Hematopoietic multipotent progenitor cell (in vitro differentiated cells): ENCODE measurements at places on chromosomes 12 and 14.

DNA sequence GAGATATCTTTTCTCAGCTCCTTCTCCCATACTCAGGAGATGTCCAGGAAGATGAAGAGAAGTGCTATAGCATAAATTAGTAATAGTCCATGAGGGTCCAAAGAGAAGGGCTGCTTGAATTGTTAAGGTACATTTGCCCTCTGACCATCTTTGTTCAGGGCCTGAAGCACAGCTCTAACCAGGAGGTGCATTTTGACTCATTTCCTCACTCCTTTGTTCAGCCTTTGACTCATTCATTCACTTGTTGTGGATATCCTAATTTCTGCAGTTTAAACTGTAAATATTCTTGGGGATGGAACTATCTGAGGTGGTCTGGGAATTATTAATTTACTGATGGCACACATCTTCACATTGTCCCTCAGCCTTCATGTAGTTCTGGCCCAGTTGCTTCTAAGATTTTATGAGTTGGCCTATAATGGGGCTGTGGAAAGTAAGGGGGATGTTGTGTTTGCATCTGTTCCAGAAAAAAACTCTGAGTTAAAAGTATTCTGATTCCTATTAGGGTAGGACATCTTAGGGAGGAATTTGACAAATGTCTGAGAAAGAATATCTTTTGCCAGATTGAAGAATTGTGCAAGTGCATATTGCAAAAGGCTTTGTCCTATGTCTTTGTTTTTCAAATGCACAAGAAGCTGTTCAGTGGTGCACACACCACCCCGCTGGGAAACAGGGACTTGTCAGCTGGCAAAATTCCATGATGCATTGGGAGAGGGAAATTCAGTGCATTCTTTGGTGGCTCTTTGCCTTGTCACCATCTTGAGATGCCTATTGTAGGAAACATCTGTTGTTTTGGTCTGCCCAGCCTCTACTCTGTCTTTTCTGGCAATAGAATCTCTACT is 22.1 kb downstream of the SMOC1 start:
- DNase-seq, result no peak

DNA sequence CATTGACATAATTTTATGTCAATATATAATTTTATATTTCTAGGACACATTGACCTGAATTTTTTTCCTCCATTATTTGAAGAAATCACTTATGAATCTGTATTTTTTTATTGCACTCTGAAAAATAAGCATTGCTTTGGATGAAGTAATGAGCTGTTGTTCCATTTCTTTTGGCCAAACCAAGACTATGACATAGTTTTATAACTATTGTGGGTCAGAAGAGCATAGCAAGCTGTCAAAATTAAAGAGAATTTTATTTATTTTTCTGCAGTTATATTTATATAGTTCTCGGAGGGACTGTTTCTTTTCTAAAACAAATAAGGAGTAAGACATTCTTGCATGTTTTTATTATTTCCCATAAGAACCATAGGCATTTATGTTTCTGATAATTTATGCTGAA is 8.5 kb downstream of the C12orf75 start:
- DNase-seq, result no peak

DNA sequence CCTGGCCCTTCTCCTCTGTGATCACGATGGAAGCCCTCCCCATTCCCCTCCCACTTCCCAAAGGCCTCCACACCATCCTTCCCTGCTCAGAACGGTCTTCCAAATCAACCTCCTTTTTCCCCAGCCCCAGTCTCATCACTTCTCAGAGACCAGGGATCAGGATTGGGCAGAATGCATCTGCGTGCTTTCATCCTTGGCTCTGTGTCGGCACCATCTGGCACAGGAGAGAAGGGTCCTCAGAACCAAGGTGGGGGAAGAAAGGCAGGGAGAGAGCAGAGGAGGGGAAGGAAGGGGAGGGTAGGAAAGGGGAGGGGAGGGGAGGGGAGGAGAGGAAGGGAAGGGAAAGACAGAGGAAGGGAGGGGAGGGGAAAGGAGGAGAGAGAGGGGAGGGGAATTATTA is 52.4 kb upstream of the FICD start:
- no peak for DNase-seq

DNA sequence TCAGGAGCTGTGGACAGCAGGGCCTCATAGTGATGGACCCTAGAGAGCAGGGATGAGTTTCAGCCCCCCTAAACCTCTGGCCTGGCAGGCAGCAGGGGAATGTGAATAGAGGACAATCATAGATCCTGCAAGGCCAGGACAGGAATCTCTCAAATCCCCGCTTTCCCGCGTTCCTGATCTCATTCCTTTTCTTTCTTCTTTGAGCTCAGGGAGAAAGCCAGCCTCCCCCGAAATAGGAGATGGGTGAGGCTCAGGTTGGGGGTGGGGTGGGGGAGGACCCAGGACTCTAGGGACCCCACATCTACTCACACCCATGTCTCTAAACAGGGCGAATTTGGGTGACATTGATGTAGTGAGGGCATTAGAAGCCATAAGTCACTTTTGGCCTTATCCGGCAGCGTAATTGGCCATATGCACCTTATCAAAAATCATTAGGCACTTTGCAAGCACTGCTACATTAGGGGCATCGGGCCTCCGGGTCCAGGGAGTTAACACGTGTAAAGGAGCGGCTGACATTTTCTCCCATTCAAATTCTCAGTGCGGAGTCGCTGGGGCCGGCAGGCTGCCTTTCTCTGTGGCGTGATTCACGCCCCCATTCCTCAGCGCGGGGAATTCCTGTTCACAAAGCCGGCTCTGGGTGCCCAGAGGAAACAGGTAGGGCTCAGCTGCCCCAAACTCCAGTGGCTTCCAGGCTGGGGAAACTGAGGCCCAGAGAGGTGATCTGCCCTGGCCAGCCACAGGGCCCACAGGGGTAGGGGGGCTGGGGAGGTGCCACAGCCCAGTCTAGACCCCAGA is 1.5 kb downstream of the LHX5 start:
- DNase-seq, result no peak

GRCh38 chr14:48805315-48805714 is 780.9 kb downstream of the RPS29 start:
- DNase-seq, result no peak

DNA sequence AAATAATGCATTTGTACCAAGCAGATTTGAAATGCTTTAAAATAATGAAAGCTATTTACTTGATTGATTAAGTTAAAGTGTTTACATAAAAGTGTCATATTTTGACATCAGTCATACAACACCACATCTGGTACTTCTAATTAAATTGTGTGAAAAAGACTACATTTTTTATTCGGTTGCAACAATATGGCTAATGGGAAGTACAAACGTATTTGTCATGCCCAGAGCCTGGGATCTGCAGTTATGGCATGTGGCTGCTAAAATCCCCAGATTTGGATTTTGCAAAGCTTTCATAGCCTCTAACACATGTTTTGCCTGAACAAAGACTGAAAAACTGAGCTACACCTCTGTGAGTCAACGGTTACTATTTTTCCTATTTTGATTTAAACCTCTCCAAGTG is 66.6 kb downstream of the LLPH start:
- no peak for DNase-seq

GRCh38 chr12:55074806-55075205 is 51.4 kb upstream of the OR9K2 start:
- peak; percentile 63 for DNase-seq

- peak; percentile 47 for DNase-seq
These were observed 777 bp downstream of the ASCL1 start for GRCh38 chr12:102958073-102958829.

GRCh38 chr14:51996148-51996746 is 6.9 kb downstream of the RTRAF start:
- DNase-seq, result no peak

GRCh38 chr12:115378291-115378690 is 694.3 kb upstream of the TBX3 start:
- no peak for DNase-seq

- no peak for DNase-seq
These were observed 2.6 kb downstream of the CRY1 start for GRCh38 chr12:107090711-107091110.

DNA sequence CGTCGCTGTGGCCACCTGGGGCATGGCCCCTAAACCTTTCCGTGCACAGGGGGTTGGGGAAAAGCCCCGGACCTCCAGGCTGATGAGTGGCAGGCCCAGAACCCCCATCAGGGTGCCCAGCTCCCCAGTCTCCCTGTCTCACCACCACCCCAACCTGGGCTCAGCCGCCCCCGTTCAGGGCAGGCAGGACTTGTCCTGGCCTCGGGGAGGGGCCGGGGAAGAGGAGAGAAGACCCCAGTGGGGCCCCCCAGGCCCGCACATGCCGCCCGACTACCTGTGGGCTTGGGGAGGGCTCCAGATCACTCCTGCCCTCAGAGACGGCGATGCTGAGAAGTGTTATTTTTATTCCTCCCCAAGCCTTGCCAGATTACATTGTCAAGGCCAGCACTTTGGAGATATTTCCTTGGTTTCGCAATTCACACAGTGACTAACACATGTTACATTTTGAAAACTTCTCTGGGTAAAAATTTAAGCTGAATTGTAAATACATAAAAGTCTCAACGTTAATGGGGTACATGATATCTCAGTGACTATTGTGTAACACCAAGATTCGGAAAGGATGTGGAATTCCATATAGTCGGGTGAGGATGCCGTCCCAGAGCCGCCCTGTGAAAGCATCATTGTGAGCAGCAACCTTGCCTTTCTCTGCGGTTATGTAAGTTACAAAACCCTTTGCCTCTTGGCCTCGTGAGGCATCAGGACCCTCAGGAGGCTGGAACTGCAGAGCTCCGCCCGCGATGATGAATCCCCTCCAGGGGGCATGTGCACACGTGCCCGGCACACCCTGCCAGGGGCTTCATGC is 85.6 kb upstream of the DIO3 start:
- DNase-seq, result no peak

DNA sequence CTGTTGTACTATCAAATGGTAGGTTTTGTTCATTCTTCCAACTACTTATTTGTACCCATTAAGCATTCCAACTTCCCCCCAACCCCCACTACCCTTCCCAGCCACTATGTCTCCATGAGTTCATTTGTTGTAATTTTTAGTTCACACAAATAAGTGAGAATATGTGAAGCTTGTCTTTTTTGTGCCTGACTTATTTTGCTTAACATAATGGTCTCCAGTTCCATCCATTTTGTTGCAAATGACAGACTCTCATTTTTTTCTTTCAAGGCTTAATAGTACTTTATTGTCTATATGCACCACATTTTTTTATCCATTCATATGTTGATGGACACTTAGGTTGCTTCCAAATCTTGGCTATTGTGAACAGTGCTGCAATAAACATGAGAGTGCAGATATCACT is 86.2 kb downstream of the ALG10B start:
- no peak for DNase-seq

- peak; percentile 11 for DNase-seq
These were observed 308.0 kb downstream of the PPFIA2 start for GRCh38 chr12:81450920-81451739.

GRCh38 chr12:25759752-25760151 is 198.7 kb upstream of the RASSF8 start:
- DNase-seq, result no peak

- no peak for DNase-seq
These were observed 117.2 kb downstream of the NUAK1 start for GRCh38 chr12:106021516-106021915.

DNA sequence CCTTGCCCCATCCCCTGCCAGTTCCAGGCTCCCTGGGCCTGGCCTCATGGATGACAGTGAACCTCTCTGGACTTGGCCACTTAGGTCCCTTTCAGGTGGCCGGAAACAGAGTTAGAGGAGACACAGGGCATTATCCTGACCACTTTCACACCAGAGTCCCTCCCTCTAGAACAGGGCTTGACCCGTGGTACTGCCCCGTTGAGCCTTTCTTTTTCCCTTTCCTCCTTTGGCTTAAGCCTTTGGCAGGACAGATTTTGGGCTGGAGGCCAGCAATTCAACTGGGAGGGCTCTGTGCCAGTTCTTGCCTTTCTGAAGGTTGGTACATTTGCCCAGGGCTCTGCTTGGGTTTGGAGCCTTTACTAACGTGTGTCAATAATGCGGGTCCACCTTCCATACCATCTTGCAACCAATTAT is 22.8 kb downstream of the TPCN1 start:
- DNase-seq, result no peak

- DNase-seq, result no peak
These were observed 356.7 kb downstream of the ETNK1 start for GRCh38 chr12:22981711-22982110.
